ENCODE measurements at places on chromosomes 2 and 18.

DNA sequence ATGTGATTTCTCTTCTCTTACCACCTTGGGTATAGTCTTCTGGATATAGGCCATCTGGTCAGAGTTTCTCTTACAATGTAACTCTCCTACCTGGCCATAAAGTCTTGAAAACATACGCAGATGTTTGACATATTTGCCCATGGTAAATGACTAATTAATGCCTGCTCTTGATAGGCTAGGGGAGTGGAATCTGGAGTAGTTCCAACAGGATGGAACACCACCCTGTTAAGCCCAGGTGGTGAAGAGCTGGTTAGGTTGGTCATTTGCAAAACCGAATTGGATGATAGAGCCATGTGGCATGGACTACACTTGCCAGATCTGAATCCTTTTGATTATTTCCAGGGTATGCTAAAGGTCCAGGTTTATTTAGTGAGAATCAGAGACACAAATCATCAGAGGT is 36.5 kb downstream of the HADHB start:
- DNase-seq: no peak

GRCh38 chr2:16204886-16205620 is 264.7 kb downstream of the MYCN start:
- no peak for DNase-seq

DNA sequence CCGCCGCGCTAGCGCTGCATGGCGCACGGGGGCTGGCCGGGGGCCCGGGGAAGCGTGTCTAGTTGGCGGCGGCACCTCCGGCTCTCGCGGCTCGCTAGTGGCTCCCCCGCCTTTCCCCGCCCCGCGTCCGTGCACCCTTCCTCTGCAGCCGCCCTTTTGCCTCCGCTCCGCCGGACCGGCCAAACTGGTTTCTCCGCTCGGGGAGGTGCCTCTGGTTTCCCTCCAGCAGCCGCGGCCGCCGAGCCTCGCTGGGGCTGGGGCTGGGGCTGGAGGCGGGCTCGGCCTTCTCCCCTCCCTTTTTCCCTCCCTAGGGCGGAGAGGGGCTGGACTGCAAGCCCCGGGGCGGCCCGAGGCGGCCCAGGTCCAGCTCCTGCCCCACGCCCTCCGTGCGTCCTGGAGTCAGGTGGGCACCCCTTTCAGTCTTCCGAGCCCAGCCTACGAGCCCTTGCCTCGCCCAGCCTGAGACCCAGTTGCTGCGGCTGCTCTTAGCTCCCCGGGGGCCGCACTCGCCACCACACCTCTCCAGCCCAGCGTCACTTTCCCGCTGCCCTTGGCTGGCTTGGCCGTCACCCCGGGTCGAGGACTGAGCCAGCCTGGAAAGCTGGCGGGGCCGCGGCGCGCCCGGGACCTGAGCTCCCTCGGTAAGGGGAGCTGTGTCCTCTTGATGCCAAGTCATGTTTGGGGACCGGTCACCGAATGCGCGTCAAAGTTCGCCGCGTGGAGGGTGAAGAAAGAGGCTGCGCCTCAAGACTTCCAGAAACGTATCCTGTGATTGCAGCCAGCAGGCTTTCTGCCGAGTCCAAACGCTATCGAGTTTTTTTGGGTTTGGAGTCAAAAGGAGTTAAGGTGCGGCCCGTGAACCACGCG is at the start of gene ATP8B1:
Gene ATP8B1 (minus strand): TSS at position 213 of the 867 bp plus-strand sequence. CDS start 71,508 bp downstream, outside the sequence.
- DNase-seq: peak; percentile 22

DNA sequence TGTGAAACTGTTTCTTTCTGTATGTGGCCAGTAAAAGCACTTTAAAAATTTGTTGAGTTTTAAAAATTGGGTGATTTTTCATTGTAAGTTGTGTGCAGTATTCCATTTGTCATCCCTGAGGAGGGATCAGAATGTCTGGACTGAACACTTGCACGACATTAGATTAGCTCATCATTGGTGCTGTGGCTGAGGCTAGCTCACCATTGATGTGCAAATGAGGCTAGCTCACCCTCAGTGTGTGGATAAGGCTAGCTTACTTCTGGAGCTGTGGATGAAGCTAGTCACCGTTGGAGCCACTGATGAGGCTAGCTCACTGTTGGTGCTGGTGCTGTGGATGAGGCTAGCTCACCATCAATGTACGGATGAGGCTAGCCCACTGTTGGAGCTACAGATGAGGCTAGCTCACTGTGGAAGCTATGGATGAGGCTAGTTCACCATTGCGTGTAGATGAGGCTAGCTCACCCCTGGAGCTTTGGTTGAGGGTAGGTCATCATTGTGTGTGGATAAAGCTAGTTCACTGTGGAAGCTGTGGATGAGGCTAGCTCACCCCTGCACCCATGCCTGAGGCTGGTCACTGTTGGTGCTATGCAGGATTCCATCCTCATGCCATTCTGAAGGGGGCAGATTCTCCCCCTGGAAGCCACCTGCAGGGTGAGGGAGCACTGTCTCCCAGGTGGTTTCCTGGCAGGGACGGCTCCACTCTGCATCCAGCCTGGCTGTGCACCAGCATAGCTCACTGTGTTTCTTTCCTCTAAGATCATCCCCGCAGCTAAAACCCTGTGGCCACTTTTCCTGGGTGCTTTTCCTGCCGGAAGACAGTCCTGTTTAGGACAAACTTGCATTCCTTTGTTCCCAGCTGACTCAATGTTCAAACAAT is 101.1 kb downstream of the TWIST2 start:
- no peak for DNase-seq

DNA sequence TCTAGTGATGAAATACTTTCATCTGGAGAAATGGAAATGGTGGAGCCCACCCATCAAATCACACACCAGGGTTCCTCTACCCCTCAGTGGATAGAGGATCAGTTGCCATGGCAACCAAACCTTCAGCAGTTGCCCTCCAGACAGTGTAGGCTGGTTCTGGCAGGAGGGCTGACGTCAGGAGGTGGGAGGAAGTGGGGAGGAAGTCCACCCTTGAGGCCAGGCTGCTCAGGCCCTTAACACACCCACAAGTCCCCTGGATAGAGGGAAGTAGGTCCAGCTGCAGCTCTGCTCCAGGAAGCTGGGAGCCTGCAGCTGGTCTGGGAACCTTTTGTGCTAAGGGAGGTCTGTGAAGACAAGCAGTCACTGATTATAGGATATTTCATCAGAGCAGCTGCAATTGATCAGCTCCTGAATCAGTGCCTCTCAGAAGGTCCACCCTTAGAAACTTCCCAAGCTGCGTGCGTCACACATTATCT is 186.6 kb downstream of the MTX2 start:
- no peak for DNase-seq

DNA sequence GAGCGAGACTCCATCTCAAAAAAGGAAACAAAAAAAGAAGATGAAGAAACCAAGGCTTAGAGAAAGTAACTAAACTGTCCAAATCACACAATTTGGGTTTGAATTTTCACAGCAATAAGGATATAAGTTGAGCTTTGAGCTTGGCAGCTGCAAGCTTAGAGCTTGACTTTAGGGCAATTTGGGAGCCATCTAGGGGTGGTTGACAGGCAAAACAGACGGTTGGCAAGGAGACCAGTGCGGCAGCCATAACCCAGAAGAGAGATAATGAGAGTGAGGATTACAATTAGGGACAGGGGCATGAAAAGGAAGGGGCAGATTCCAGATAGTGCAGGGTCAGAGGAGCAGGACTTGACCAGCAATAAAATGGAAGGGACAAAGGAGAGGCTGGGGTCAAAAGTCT is 382.2 kb upstream of the HNRNPA3 start:
- peak; percentile 6 for DNase-seq

GRCh38 chr2:232520489-232520888 is 301 bp downstream of the PRSS56 start:
- DNase-seq: no peak

DNA sequence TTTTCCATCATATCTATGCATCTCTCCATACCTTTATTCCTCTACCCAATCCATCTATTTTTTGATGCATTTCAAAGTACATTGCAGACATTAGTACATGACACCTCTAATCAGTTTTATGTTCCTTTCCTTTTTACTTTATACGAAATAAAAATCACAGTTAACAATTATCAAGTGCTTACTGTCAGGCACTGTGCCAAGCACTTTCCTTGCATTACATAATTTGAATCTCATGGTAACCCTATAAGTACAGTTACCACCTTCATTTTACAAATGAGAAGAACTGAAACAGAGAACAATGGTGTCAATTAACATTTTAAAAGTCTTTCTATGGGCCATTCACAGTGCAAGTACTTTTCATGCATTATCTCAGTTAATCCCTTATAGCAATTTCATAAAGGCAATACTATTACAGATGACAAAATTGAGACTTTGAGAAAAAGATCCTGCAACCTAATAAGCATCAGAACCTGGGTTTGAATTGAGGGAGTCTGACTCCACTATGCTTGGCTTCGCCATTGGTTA is 544.4 kb upstream of the TNP1 start:
- no peak for DNase-seq

- DNase-seq: no peak
These were observed 444.9 kb downstream of the ARHGAP15 start for GRCh38 chr2:143574069-143574468.

DNA sequence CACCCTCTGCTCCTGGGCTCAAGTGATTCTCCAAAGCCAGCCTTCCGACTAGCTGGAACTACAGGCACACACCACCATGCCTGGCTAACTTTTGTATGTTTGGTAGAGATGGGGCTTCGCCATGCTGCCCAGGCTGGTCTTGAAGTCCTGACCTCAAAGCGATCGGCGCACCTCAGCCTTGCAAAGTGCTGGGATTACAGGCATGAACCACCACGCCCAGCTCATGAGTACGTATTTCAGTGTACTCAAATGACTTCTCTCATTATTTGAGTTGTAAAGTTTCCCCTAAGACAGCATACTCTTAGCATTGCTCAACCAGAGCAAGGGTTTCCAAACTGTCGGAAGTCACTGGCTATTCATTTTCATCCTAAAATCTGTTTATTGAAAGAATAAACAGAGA is 40.3 kb downstream of the IMPA2 start:
- DNase-seq: no peak

GRCh38 chr2:54341656-54342055 is 85.6 kb upstream of the TSPYL6 start:
- DNase-seq: no peak

DNA sequence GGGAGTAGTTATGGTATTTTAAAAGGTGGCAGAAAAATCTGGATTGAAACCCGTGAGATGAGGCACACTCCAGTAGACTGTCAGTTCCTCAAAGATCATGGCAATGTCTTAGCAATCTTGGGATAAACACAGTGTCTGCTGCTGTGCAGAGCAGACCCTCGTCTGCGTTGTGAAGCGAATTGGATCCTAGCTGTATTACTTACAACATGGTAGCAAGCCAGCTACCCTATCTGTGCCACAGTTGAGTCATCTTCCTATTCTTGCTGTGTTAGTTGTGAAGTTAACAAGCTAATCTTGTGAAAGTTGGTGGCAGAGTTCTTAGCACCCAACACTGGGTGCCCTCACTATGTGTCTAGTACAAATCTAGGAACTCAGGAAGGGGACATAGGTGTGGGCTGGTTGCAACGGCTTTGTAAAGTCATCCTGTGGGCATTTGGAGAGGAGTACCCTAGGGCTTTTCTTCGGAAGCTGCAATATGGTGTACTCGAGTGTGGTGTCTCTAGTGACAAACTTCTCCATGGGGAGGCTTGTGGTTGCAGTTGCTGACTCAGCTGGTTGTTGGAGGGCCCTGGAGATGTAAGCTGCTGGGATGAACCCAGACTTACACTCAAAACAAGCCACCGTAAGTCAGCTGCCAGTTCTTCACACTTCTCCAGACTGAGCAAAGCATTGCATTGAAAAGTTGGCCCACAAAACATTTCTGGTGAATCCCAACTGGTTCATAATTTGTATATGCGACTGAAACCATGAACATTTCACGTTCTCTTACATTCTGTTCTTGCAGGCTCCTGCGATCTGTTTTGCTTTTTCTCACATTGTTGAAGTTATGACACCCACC is 61.5 kb downstream of the ADCYAP1 start:
- DNase-seq: no peak

DNA sequence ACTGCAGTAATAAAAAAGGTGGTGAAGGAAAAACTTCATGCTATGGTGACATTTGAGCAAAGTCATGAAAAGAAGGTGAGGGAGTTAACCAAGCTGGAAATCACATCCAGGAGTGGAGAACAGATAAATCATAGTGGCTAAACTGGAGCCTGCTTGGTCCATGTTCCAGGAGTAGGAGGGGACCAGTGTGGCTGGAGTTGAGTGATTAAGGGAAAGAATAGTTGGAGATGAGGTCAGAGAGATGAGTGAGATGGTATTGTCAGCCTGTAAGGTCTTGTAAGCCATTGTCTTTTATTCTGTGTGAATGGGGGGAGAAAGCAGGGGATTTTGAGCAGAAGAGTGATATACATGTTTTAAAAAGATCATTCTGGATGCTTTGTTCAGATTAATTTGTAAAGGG is 52.3 kb downstream of the NABP1 start:
- DNase-seq: no peak

- no peak for DNase-seq
These were observed 1775.1 kb upstream of the PIK3C3 start for GRCh38 chr18:40179729-40180461.

DNA sequence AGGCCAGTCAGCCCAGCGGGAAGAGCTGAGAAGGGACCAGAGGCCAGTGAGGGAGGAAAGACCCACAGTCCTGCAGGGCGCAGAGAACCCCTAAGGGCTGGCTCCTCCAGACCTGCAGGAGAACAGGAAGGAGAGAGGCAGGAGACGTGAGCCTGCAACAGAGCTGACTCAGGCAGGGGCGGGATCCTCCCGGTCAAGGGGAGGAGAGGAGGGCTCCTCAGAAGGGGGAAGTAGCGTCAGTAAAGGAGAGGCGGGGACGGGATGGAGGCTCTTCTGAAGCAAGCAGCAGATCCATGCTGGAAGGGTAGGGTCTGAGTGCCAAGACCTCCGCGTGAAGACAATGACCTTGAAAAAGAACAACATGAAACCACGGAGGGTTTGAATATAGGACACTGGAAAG is 50.8 kb downstream of the TRABD2A start:
- peak; percentile 33 for DNase-seq

GRCh38 chr2:216391401-216391800 is 19.1 kb upstream of the MARCHF4 start:
- no peak for DNase-seq

DNA sequence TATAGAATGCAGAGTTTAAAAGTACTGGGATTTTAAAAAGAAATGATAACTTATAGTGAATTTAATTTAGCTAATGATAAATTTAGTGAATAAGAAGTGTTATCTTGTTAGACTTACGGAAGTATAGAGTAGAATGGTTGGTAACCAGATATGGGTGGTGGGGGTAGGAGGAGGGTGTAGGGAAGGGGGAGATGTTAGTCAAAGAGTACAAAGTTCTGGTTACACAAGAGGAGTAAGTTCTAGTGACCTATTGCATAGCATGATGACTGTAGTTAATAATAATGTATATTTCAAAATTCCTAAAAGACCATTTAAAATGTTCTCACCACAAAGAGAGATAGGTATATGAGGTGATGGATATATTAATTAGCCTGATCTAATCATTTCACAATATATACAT is 184.8 kb upstream of the STON1 start:
- no peak for DNase-seq

DNA sequence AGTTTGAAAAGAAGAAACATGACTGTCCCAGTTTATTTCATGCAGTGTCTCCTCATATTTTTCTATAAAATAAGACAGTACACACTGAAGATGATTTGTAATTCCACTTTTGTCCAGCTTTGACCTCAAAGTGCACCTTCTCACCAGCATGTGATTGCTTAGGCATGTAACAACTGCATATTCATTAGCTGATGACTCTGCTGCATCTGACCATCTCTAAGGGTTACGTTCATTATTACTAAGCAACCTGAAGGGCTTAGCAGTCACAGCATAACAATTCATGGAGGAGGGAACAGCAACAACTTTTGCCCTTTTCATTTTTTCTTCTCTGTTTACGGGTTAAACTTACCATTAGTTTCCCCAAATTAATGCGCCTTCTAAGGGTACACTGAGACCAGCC is 330.6 kb upstream of the PIK3C3 start:
- DNase-seq: no peak
